ENCODE measurements at places on chromosomes 13 and 19.

- no peak for DNase-seq
These were observed 534 bp upstream of the HPN start for GRCh38 chr19:35040826-35041547.

DNA sequence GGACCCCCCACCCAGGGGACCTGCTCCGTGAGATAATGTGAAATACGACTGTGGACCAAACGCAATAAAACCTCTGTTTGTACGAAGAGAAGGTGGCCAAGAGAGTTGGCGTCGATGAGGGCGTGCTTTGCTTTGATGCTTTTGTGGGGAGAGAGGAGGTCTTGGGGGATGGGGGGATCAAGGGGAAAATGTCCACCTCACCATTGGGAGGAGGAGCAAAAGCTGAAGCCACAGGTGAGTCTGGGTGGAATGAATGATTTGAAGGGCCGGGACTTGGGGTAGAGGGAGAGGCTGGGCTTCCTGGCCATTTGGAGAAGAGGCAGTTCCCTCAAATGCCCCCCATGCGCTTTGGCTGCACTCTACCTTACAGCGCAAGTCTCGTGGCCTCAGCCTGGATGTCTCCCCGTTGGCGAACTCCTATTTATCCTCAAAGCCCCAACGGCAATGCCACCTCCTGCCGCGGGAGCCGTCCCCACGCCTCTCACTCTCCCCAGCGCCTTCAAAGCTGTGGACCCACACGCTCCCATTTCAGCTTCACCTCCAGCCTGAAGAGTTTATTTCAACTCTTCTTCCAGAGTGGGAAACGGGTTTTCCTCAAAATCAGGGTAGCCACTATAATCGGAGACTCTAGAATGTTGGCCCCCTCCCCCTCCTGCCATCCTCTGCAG lies 795 bp upstream of the ABCA7 start:
- DNase-seq: no peak

- DNase-seq: no peak
These were observed 2.4 kb downstream of the ZBTB45 start for GRCh38 chr19:58516964-58517833.

- peak; percentile 99 for DNase-seq
These were observed at the start of gene RAB8A for GRCh38 chr19:16111160-16111908. TSS of gene RAB8A (plus strand) at chr19:16111889. CDS start at chr19:16111902, 13 bp downstream.
